Activated naive CD4-positive, alpha-beta T cell treated with anti-CD3 and anti-CD28 coated beads, Interleukin-2, amount 10 ng/mL, durations not matched to agents 7 days and 5 days (primary cell): ENCODE measurements at places on chromosomes 7 and 10.

DNA sequence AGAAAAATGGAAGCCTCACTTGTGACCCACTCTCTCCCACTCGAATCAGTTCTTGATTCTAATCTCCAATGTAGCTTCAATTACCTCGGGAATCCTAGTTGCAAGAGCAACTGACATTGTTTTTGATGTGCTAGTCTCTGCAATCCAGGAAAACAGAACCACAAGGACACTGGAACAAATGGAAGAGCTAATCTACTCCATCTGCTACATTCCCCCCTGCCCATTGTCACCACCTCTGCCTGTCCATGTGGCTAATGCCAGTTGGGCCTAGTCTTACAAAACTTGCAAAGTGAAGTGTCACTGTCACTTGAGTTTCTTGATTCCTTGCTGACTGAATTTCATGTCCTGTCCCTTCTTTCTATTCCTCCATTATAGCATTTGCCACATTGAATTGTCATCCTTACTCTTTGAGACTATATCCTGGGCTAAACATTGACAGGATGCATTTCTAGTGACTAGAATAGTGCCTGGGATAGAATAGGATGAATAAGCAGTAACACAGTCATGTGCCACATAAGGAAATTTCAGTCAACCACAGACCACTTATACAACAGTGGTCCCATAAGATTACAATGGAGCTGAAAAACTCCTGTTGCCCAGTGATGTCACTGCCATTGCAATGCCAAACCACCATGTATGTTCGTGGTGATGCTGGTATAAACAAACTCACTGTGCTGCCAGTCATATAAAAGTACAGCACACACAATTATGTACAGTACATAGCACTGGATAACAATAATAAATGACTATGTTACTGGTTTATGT, 13.5 kb downstream of the GCC1 start:
- no peak for DNase-seq

- DNase-seq: no peak
These were observed 152.5 kb upstream of the CHST15 start for GRCh38 chr10:124245806-124246440.

DNA sequence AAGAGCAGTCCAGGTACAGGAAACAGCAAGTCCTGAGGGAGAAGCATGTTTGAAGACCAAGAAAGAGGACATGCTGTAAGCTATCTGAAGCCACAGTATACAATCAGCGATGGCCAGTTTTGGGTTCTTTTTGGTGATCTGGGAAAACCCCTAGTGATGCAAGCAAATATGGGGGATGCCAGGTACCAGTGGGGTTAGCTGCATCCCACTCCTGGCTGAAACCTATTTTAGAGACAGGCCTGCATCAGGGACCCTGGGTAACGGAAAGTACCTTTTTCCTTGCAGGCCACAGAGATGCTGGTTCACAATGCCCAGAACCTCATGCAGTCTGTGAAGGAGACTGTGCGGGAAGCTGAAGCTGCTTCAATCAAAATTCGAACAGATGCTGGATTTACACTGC, 32.9 kb downstream of the AP3M1 start:
- DNase-seq: no peak

GRCh38 chr10:14244801-14245211, 85.9 kb downstream of the FRMD4A start:
- no peak for DNase-seq

GRCh38 chr10:23826421-23826820, 382.5 kb upstream of the KIAA1217 start:
- DNase-seq: peak; percentile 22

GRCh38 chr10:118501171-118501570, 94.3 kb downstream of the PRLHR start:
- no peak for DNase-seq

- DNase-seq: no peak
These were observed 80.5 kb upstream of the PPIF start for GRCh38 chr10:79266543-79267312.

GRCh38 chr10:52586710-52587109, 185.9 kb downstream of the MBL2 start:
- no peak for DNase-seq
